ENCODE measurements at places on chromosomes 13 and 19.

- DNase-seq: no peak
These were observed 346.1 kb downstream of the SLITRK1 start for GRCh38 chr13:83536153-83536552.

GRCh38 chr19:16429066-16429758, 42.6 kb downstream of the EPS15L1 start:
- no peak for DNase-seq

GRCh38 chr13:40563350-40564125, 102.9 kb downstream of the FOXO1 start:
- no peak for DNase-seq

- no peak for DNase-seq
These were observed 13.2 kb downstream of the PRR36 start for GRCh38 chr19:7860714-7861618.

DNA sequence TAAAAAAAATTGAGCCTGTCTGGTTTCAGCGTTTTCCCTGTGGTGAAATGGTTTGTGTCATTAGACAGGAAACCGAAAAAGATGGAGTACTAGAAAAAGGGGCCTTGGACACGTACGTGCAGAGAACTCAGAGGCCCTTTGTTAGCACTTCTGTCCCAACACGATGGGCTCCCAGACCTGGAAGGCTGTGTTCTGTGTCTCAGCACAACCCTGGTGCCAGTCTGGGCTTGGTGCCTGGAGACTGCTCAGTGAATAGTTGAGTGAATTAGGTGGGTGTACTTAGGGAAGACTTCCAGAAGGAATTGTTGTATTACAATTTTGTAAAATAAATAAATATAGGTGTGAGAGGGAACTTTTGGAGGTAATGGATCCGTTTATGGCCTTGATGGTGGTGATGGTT, 8.7 kb downstream of the ZNF71 start:
- DNase-seq: no peak

GRCh38 chr13:20105161-20105689, 55.6 kb downstream of the GJA3 start:
- no peak for DNase-seq

- DNase-seq: no peak
These were observed 12.1 kb downstream of the WTIP start for GRCh38 chr19:34493649-34494044.

GRCh38 chr19:57192077-57192420, 749 bp downstream of the ZNF264 start:
- DNase-seq: no peak

DNA sequence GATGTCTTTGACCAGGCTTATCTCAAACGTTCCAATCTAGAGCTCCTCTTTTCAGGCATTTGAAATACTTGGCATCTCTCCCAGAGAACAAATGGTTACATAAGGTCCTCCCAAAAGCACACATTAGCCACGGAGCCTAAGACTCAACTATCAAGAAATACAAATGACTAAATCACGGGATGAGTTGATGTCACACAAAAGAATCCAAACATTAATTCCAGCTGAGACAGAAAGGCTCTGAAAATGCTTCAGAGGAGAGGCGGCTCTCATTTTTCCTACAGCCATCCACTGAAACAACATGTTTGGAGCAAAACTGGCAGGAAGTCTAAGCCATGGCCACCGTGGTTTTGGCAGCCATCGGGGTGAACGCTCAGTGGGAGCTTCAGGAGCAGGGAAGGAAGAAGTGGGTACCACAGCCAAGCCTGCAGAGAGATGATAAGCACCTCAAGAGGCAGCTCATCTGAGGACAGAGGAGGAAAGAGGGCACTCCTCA, 122.5 kb downstream of the STK24 start:
- DNase-seq: no peak

- no peak for DNase-seq
These were observed at the start of gene PLA2G4C for GRCh38 chr19:48110350-48110966. Gene PLA2G4C (minus strand): TSS chr19:48110817. CDS start chr19:48106529, 4,288 bp downstream.

DNA sequence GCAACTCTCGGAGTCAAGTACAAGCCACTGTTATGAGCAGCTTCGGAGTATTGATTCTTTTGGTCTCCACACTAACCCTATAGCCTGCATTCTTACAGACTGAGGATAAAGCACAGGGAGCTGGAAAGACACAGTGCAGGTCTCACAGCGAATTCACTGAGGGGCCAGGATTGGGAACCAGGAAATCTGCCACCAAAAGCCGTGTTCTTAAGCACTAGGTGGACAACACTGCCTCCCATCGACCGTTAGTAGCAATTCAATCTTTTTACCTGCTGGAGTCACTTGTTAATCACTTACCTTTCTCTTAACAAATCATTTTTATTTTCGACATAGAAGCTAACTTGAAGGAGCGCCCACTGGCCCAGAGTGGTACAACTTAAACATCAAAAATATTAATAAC, 6.3 kb downstream of the PMIS2 start:
- no peak for DNase-seq

GRCh38 chr13:93235258-93236015, 8.8 kb downstream of the GPC6 start:
- no peak for DNase-seq

DNA sequence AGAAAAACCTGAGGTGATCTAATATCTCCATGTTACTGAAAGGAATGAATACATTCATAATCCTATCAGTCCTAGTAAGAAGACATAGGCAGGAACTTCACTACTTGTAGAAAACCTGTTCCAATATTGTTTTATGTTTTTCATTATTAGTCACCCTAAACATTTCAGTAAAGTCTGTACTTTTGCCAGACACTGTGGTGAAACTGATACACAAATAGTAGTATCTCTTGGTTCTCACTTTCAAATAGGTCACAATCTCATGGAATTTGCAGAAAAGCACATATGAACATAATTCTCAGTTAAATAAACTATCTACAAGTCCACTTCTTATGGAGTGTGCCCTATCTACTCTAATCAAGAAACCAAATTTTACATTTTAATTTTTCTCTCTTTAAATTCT, 88.3 kb upstream of the PCDH9 start:
- no peak for DNase-seq

GRCh38 chr19:8655340-8655709, 24.9 kb downstream of the NFILZ start:
- no peak for DNase-seq

Data from cortex of kidney (tissue), 1 donor.